Naive thymus-derived CD8-positive, alpha-beta T cell (primary cell): ENCODE measurements at places on chromosomes 2 and 18.

DNA sequence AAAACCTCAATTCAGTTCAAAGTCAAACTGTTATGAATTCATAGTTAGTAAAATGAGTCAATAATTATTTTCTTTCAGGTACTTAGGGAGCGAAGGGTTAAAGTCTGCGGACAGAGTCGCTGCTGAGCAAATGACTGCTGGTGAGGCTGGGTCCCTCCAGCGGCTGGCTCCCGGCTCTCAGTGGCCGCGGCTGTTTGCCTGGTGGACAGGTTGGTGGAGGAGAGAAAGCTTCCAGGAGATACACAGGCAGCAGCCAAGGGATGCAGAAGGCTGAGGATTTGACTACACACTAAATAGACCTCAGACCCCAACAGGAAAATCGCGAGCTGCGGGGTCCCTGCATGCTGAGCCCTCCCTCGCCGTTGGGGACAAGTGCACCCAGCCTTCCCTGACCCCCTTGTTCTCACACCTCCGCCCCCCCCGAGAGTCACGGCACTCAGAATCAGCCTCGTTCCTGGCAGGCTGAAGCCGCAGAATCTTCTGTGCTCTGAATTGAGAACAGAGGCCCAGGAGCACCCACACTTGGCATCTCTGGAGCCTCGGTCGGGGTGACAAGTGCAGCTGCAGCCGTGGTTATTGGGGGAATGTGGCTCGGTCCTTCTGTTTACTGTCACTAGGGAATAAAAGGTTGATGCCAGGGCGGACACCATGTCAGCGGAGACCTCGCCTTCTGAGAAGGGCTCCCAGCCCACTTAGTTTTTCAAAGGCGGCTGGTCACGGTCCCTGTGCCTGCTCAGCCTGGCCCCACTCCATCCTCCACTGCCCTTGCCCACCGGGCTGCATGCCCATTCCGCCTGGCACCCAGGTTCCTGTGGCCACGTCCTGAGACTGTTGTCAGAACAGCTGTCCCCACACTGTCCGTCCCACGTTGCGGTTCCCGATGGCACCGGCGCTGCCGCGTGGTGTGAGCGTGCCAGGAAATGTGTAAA lies 74.0 kb downstream of the SLC66A2 start:
- DNase-seq, result no peak

GRCh38 chr2:106695919-106696318 lies 190.0 kb downstream of the ST6GAL2 start:
- no peak for DNase-seq

- no peak for DNase-seq
Observed at GRCh38 chr2:182406221-182406620, 20.6 kb downstream of the PDE1A start.

DNA sequence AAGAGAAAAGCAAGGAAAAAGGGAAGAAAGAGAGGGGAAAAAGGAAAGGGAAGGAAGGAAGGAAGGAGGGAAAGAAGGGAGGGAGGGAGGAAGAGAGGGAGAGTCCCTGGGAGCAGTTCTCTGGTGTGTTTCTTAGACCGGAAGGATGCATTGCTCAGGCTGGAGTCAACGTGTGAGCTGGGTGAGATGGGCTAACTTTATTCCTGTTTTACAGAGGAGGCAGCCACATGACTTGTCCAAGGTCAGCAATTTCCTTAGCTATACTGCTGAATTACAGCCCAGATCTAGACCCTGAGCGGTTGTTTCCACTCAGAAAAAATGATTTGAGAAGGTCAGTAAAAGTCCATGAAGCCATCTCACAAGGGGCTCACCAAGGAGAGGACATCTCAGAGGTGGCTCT lies 86.6 kb upstream of the APCDD1 start:
- DNase-seq, result no peak

DNA sequence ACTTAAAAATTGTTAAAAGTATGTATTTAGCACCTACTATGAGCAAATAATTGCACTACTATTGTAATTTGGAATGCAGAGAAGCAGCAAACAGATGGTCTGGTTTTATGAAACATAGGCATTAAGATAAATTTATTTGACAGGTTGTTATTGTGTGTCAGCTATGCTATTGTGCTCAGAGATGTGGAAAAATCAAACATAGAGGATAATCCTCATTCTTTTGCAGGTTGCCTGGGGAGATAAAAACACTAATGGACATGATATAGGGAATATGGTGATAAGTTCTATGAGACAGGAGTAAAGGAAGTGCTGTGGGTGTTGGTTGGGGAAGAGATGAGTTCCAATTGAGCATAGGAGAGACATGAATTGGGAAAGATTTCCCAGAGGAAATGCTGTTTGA lies 71.3 kb downstream of the PPP1R1C start:
- DNase-seq, result no peak

DNA sequence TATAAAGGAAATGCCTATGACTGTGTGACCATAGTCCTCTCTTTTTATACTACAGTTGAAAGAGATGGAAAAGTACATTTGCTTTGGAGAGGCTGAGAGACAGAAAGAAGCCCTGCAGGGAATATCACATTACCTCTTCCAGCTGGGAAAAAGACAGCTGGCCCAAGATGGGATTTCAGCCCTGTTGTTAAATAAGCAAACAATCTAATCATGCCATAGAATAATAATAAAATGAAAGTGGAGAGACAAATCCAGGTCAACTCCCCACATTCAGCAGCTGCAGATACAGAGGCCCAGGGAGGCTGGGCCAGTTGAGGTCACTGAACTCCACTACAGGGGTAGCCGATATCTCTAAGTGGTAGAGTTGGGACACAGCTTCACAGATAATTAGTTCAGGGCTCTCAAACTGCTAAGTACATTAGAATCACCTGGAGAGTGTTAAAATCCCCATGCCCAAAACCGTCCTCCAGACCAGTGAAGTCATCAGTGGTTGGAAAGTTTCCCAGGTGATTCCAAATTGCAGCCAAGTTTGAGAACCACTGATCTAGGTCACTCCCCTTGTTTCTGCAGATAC lies 81.9 kb downstream of the MOGAT1 start:
- no peak for DNase-seq

GRCh38 chr2:8612734-8613179 lies 69.1 kb upstream of the ID2 start:
- no peak for DNase-seq

GRCh38 chr2:47601568-47601967 lies 181.4 kb upstream of the MSH6 start:
- DNase-seq, result no peak

- DNase-seq, result no peak
Observed at GRCh38 chr2:23669413-23670244, 257.3 kb downstream of the ATAD2B start.

GRCh38 chr2:121777699-121778058 lies 22.2 kb downstream of the TSN start:
- DNase-seq, result no peak

DNA sequence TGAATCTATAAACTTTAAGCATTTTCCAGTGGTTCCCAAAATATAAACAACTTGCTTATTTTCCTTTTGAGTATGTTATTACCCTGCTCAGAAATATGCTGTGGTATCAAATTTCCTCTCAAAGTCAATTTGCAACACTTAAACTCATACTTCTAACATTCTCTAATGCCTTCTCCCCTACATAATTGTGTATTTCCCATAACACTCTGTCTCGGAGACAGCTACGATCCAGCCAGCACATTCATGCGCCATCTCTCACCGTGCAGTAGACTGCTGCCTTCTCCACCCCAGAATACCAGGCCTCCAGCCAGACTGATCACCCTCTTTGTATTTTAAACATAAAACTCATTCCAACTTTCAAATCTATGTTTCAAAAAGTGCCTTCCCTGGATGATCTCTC lies 41.8 kb downstream of the TIMM21 start:
- no peak for DNase-seq

DNA sequence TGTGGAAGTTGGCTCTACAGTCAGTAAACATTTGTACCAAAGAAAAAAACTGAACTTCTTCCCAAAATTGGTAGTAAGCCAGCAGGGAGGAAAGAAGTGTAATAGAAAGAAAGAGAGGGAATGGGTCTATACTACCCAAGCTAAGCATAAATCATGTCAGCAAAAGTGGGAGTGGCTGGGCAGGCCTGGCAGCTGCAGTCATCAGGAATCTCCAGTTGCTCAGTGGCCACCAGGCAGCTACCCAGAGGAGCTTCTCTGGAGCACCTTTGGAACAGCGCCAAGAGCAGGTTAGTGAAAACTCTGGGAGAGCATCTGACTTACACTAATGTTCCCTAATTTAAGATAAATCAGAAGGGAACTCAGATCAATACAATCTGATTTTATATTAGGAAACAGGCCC lies 14.3 kb downstream of the FRZB start:
- DNase-seq, result no peak

DNA sequence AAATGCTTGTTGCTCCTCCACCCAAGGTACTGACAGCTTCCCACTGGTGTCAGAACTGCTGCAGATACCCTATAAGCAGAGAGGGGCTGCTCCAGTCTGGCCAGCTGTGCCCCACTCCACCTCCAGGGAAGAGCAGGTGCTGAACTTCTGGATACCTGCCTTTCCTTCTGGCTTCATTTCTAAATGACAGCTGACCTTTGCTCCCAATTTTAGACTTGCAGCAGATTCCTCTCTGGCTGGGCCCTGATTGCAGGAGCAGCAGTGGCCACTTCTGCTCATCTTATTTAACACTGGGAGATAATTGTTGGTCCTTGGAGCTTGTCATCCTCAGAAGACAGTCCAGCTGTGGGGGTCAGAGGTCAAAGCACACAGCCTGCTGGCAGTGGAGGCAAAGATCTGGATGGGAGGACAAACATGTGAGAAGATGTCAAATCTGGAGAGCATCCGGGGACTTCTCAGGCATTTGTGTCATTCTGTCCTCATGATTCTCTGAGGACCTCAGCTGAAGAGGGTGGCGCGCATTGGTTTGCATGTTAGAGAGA lies 38.9 kb downstream of the SETBP1 start:
- no peak for DNase-seq

DNA sequence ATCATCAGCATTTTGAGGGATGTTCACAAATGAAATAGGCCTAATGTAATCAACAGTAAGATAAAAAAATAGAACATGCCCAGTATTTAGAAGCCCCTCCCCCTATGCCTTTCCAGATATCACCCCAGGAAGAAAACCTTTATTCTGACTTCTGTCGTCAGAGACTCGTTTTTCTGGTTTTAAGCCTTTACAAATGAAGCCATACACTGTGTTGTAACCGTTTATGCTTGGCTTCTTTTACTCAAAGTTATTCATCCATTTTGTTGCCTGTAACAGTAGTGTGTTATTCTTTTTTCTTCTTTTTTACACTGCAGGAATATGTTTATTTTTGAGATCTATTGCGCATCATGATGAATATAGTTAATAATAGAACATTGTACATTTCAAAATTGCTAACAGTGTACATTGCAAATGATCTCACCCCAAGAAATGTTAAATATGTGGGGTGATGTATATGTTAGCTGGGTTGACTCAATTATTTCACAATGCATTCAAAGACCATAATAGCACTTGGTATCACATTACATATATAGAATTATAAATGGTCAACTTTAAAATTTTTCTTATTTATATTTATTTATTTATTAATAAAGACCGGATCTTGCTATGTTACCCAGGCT lies 28.1 kb upstream of the PNPT1 start:
- no peak for DNase-seq

DNA sequence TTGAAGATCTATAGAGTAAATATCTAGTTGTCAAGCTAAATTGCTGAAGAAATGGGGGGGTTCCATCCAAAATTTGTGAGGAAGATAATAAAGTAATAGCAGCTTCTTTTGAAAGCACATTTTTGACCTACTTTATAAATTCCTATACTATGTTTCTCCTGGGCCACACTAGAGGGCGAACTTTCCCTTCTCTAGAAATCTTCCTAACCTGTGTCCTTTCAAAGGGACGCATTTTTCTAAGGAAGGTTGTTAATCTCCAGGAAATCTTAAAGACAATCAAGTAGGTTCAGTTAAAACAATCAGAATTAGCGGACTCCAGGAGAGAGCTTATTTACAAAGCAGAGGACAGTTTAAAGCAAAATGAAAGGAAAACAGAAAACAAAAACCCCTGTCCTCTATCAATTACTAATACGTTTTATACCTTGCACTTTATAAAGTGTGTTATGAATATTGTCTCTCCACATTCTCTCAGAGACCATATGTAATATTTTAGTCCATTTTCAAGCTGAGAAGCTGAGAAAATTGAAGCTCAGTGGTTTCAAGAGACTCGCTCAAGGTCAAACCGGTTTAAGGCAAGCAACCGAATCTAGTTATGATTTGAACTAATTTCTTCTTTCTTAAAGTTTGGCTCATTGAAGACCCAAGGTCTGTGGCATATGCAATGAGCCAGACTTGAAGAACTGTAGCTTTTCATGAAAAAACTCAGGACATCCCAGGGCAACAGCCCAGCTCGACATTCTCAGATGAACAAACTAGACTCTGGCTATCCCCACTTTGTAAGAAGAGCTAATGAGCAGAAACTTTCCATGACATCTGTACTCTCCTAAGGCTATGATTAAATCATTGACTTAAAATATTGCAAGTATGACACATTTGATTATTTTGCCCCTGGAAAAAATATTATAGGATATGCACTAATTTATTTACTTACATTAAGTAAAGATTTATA lies 273.6 kb downstream of the PAX3 start:
- no peak for DNase-seq

DNA sequence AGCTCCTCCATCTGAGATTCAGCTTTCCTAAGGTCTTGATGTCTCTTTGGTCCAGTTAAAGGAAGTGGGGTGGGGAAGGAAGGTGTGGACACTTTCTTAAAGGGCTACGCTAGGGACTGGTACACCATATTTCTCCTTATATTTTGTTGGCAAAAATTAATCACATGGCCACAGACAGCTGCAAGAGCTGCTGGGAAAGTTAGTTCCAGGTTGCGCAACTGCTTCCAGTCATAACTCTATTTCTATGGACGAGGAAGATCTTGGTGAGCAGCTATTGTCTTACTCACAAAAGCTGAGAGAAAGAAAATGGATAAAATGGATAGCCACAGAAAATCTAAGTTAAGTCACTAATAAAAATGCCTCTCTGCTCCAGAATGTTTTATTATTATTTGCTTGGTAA lies 60.7 kb upstream of the PPM1B start:
- DNase-seq, result no peak

- DNase-seq, result no peak
Observed at GRCh38 chr2:236284208-236284607, 20.0 kb upstream of the ASB18 start.

GRCh38 chr18:78857314-78858150 lies 122.1 kb upstream of the SALL3 start:
- DNase-seq, result no peak
